Hepatocyte (in vitro differentiated cells): ENCODE measurements at places on chromosomes 6 and 20. TPM values are rescaled to one million over a fixed set of nuclear protein-coding genes. Genes with fewer than 3 reads are reported as not detected.
A peak's percentile ranks its signal among the peaks of the same experiment; 100 is the strongest.

GRCh38 chr20:16955462-16955861, 207.3 kb downstream of the OTOR start:
- no peak for DNase-seq

DNA sequence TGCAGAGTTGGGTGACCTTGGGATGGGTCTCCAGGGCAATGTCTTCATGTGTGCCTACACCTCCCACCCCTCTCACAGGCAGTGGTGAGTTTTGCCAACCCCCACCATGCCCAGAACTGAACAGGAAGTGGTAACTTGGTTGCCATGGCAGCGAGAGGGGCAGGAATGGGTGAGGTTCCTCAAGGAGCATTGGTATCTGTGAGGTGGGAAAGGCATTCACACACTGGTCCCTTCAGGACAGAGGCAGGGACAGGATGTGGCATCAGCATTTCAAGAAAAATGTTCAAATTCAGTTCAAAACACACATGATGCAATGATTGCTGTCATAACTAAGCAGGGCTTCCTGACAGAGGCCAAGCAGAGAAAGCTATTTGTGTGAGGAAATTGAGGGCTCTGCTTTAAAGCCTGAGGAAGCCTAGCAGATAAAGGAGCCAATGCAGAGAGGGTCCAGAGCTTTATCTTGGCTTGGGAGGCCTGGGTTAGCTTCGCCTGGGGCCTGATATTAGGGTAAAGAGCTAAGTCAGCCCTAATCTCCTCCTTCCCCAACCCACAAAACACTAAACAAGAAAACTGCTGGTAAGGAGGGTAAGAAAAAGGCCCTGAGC, 551 bp downstream of the TREML2 start:
- no peak for DNase-seq

DNA sequence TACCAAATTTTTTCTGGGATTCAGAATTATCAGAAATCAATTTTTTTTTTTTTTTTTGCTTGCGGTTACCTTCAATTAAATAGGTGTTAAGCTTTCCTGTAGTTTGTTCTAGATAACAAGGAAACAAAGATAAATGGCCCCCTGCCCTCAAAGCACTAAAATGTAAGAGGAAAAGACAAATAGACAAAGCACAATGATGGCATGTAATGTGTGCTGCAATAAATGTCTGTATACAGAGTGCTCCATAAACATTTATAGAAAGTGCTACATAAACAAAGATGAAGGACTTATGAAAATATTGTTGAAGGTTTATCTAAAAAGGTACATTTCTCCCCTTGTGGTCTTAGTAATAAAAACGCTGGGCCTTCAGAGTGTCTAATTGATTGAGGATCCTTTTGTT, 384.6 kb downstream of the PKHD1 start:
- no peak for DNase-seq

DNA sequence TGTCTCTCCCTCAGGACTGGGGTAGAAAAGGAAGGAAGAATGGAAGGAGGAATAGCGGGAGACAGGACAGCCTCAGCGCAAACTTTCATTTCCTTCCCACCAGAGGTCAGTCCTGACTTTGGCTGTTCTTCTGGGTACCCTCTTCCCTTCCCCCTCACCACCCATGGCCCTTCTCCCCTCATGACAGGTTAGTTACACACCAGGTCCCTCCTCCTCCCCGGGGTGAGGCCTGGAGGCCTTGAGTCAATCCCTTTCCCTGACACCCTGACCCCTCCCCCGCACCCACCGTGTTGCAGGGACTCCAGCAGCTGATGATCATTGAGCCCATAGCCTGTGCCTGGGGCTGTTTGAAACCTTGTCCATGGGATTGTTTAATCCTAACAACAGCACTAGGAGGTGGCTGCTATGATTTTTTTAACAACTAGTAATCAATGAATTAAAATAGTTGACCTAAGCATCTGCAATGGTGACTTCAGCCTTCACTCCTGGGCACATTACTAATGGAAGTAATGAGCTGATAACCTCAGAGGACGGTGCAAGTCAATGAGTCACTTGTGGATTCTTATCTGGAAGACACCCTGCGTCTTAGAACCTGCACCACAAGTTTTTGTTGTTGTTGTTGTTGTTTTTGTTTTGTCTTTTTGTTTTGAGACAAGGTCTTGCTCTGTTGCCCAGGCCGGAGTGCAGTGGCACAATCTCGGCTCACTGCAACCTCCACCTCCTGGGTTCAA, 46.6 kb upstream of the CCDC167 start:
- no peak for DNase-seq

GRCh38 chr6:11315743-11316437, 83.4 kb upstream of the NEDD9 start:
- peak; percentile 75 for DNase-seq

DNA sequence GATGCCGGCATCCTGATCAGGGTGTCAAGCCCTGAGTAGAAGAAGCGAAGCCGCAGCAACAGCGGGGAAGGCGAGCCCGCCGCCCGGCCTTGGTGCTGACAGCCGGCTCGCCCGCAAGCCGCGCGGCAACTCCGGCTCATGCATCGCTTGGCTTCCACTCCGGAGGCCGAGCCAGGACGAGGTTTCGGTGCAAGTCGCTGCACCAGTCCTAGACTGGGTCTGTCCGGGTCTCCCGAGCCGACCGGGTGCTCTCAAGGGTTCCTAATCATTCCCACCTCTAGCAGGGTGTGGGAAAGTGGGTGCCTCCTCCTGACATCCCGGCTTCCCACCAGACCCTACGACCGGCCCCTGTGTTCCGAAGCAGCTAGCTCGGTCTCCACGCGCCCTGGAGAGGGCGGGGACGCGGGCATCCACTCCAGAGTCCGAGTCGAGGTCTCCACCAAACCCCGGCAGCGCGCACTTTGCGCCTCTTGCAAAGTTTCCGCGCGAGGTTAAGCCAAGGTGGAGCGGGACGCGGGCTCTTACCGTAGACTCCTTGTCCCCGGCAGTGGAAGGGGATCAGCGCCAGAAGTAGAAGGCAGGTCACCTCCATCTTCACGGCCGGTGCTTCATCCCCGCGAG, 1.4 kb downstream of the MDGA1 start:
- DNase-seq: peak; percentile 32

DNA sequence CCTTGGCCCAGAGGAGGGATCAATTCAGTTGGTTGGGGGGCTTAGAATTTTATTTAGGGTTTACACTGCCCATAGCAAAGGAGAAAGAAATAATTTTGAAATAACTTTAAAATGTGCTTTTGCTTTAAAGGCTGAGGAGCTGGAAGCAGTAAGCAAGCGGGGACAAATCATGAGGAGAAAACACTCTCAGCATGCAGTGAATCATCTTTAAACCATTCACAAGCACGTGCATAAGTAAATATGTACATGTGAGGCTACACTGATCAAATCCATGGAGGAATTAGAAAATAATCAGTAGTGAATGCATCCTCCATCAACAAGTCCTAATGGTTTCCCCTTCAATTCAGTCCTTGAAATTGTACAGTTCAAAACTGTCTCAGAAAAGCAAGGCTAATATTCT, 181.0 kb downstream of the MTFR2 start:
- peak; percentile 18 for DNase-seq

GRCh38 chr6:34865107-34865506, 22.7 kb downstream of the TAF11 start:
- no peak for DNase-seq

GRCh38 chr20:64057628-64058498, 5.1 kb upstream of the TCEA2 start:
- DNase-seq: peak; percentile 87

DNA sequence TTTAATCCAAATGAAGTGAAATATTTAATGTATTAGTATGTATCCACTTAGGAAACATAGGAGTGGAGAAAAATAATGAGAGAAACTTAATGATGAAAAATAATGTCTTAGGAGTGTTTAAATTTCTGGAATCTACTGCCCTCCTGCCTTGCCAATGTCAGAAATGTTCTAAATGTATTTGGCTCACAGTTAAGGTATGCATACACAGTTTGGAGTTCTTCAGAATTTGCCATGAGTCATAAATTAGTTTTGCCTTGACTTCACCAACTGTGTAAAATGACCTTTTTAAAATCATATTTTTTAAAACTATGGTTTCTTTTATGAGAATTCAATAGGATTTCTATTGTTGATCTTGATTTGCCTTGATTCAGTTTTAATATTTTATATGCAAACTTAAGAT, 191.7 kb upstream of the HSF2 start:
- no peak for DNase-seq

DNA sequence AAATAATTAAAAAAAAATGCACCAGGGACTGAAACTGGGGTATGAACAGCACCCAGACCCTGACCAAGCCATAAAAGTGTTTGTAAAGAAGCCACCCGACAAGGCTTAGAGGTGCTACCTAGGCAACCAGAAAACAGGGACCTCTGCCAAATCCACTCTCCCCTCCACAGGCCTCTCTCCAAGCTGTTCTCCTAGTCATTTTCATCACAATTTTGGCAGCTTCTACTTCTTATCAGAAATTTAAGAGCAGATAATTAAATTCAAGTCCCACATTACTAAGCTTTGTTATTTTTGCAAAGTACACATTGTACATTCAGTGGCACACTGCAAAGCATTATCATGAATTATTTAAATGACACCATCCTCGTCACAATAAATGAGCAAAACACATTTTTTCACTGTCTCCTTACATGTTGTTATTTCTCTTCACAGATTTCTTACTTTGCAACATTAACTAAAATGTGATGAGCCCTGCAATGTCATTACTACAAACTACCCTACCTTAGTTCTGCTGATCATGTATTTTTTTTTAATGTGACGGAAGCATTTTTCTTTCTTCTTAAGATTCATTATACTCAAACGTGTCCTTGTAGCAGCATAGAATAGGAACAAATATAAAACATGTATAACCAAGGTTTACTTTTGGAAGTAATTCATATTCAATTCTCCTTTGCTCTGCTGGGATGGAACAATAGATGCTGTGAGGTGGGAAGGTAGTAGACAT, 38.1 kb downstream of the ECT2L start:
- DNase-seq: no peak

DNA sequence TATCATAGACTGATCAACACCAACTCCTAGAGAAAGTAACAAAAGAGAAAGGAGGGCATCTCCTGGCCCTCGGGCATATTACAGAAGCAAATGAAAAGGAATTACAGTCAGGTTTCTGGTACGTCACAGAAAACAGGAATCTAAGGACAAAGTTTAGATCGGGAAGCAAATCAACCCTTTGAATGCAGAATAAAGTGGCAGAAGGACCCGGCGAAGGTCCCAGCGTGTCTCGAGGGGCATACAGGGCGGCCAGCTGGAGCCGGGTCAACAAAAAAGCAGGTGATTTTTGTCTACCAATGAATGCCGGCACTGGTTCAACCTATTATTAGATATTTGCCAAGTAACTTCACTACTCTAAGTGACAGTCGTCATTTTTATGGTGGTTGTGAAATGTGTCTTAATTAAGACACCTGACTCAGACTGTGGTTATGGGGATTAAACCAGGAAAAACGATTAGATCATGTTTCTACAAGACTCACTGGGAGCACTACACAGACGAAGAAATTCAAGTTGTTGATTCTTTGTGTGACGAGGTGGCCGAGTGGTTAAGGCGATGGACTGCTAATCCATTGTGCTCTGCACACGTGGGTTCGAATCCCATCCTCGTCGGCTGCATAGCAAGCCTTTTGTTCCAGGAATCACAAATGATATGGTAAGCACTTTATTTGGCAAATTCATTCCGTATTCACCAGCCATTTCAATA, 12.4 kb upstream of the ZSCAN9 start:
- peak; percentile 62 for DNase-seq

DNA sequence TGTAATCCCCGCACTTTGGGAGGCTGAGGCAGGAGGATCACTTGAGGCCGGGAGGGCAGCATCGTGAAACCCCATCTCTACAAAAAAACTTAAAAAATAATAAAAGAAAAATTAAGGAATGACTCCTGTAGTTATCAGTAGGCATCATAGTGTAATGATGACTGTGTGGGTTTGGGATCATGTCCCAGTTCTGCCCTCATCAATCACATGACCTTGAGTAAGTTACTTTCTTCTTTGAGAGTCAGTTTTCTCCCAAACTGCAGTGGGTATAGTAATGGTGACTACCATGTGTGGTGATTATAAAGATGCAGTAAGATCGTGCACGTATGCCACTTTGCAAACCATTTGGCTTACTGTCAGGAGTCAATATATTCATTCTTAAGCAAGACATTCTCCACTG, 89.2 kb downstream of the TXNDC5 start:
- no peak for DNase-seq

- DNase-seq: no peak
Measured at GRCh38 chr20:32078791-32079190, 26.7 kb downstream of the HCK start.

GRCh38 chr6:32163559-32164258, 686 bp upstream of the EGFL8 start:
- DNase-seq: no peak

DNA sequence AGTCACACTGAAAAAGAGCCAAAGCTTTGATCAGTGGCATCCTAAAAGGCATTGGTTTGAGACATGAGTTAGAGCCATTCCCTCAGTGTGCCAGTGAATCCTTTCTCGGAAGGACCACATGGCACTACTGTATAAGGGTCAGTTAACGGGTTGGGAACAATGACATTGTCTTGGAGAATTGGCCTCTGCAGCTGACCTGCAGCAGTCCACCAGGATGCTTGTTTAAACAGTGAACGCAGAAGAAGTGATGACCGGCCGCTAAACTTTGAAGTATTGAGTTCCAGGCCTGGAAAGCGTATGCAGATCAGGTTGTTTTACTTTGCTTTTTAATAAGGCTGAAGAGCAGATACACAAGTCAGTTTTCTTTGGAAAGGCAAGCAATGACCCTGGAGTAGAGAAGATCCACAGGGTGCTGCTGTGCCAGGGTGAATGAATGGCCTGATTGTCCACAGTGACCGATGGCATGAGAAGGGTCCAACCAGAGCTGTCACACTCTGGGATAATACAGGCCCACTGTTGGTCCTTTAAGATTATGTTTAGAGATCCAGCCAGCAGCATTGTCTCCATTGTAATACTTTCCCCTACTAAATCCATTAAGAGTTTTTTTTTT, 57.8 kb downstream of the GMPR start:
- DNase-seq: no peak

Gene ADGRF1
- 1.5 and 2.8 TPM in 2 replicates for total RNA-seq

Gene HLA-DPA1
- 2.6 and 5.3 TPM in 2 replicates for total RNA-seq

Gene REM1
- 0.08 TPM in 1 of 2 replicates, not detected in the other for total RNA-seq

Gene FERMT1
- 11.3 and 13.9 TPM in 2 replicates for total RNA-seq

Gene MARCKS
- 105 and 129 TPM in 2 replicates for total RNA-seq

Gene HLA-DOA
- 1.4 and 2.0 TPM in 2 replicates for total RNA-seq

Gene CDH4
- total RNA-seq: 0.53 TPM in 1 of 2 replicates, not detected in the other

Gene CD2AP
- total RNA-seq: 44.4 and 48.0 TPM in 2 replicates

Gene GSTA3
- total RNA-seq: not detected in 2 replicates
